ENCODE measurements at places on chromosomes 3 and 15.

- DNase-seq, result no peak
These were observed 7.1 kb downstream of the ECE2 start for GRCh38 chr3:184282941-184283340.

- no peak for DNase-seq
These were observed 119.5 kb downstream of the TMCC1 start for GRCh38 chr3:129773691-129774663.

DNA sequence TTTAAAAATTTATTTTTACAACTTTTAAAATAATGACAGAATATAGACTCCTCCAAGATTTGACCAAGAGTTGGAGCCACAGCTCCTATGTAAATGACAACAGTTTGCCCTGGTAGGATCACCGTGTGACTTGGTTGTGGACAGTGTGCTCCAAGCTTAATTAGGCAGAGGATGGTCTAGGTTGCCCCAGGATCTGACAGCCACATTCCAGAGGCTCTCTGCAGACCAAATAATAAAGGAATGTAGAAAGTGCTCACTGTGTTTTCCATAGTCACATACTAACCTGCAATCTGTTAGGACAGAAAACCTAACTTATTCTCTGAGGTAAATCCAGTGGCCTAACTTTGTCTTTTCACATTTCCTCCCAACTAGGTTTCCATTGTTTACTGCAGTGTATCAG lies 59.0 kb downstream of the GPD1L start:
- DNase-seq, result no peak

DNA sequence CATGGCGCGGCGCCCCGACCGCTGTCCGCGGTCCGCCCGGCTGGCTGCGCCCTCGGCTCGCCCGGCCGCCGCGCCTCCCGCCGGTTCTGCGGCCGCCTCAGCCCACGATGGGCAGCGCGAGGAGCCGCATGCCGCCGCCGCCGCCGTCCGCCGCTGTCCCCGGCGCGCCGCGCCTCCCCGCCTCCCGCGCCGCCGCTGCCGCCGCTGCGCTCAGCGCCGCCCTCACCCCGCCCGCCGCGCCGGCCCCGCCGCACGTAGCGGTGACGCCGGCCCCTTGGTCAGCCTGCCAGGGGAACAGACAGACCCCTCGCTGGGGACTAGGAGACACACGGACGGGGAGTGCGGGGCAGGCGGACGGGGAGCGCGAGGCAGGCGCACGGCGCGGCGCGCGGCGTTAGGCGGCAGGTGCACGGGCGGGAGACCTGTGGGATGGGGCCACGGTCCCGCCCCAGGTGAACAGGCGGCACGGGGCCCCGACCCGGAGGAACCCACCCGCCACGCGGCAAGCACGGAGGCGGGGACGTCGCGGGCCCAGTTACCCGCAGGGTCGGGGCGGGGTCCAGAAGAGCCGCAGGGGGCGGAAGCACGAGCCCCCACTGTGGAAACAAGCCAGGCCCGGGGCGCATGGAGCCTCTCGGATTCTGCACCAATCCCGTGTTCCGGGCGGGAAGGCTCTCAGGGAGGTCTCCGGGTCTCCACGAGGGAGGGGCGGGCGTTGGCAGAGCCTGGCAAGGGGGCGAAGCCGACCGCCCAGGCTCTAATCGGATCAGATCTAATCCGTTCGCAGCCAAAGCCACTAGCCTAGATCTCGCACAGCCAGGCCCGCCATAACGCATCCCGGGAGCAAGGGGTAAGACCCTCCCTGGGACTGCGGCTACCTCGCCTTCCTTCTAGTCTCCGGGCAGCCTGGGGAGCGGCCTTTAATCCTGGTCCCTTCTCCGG lies at the start of gene CSPG5:
Gene CSPG5 (minus strand): TSS at position 175 of the 942 bp plus-strand sequence. CDS start 172 bp downstream, at position 3.
- no peak for DNase-seq

DNA sequence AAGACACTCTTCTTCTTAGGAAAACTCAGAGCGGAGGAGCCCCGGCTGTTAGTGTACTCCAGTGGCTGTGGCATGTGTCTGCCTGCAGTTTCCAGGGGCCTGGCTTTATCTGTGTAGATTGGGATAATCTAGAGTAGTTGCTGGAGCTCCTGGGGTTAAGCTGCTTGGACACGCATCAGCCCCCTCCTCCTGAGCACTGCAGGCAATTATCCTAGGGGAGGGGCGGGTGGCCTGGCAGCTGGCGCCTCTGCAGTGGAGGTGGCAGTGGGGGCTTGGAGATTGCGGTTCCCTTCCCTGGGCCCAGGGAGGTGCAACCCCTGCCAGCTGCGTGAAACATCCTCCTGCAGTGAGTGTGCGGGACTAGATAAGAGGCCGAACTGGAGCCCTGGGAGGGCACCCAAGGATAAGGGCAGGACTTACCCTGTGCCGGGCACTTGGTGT lies 68.2 kb downstream of the EFCAB12 start:
- no peak for DNase-seq

GRCh38 chr15:40204100-40204499 lies 34.8 kb upstream of the PAK6 start:
- no peak for DNase-seq

Measured in T follicular helper cell (primary cell).